Stimulated activated naive B cell treated with anti-CD40 and anti-IgM and Interleukin-4, amounts not matched to agents 10 μg/mL and 1 μg/mL and 100 μg/mL, for 72 hours (primary cell): ENCODE measurements at places on chromosomes 6 and 20.

GRCh38 chr6:42729731-42730130, 7.3 kb upstream of the PRPH2 start:
- no peak for DNase-seq

- DNase-seq: no peak
Observed at GRCh38 chr20:54707801-54708200, 232.4 kb downstream of the DOK5 start.

DNA sequence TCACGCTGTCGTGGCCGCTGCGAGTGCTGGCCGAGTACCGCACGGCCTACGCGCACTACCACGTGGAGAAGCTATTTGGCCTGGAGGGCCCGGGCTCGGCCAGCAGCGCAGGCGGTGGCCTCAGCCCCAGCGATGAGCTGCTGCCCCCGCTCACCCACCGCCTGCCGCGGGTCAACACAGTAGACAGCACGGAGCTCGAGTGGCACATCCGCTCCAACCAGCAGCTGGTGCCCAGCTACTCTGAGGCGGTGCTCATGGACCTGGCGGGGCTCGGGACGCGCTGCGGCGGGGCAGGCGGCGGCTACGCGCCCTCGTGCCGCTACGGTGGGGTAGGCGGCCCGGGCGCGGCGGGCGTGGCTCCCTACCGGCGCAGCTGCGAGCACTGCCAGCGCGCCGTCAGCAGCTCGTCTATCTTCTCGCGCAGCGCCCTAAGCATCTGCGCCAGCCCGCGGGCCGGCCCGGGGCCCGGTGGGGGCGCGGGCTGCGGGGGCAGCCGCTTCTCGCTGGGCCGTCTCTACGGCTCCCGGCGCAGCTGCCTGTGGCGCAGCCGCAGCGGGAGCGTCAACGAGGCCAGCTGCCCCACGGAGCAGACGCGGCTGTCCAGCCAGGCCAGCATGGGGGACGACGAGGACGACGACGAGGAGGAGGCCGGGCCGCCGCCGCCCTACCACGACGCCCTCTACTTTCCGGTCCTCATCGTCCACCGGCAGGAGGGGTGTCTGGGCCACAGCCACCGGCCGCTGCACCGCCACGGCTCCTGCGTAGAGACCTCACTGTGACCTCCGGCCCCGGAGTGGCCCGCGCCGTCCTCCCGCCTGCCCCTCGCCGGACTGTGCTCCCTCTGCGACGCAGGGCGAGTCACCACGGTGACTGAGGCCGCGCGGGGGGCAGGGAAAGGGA, 5.7 kb downstream of the TMEM151B start:
- DNase-seq: no peak

GRCh38 chr6:11908436-11909105, 103.5 kb upstream of the HIVEP1 start:
- no peak for DNase-seq

DNA sequence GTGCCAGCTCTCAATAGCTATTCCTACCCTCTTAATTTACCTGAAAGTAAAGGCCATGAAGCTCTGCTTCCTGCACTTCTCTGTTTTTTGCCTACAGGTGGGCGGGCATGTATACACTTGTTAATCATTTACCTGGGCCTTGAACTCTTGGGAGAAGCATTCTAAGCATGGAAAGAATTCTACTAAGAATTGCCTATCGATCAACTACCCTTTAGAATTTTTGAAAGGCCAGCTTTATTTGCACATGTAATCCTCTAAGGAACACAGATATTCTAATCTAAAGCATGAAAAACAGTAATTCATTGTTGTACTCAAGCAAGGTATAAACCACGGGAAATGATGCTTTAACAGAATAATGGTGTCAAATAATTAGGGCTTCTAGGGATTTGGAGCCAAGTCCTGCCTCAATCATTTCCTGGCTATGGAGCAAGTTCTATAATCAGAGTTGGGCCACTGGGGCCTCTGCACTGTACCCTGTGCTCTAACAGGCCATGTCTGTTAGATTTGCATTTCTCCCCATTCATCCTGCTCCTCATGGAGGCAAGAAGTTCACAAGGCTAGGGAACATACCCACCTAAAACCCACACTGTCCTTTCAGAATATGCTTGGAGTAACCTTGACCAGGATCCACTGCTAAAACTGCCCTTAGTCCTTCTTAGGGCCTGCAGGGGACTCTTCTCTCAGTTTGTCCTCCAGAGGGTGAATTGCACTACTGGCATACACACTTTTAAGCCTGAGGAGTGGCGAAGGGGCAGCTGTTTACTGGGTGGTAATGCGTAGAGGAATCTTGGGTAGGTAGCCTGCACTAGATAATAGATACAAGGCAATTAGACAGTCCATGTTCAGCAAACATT, 276.4 kb upstream of the JAG1 start:
- no peak for DNase-seq

DNA sequence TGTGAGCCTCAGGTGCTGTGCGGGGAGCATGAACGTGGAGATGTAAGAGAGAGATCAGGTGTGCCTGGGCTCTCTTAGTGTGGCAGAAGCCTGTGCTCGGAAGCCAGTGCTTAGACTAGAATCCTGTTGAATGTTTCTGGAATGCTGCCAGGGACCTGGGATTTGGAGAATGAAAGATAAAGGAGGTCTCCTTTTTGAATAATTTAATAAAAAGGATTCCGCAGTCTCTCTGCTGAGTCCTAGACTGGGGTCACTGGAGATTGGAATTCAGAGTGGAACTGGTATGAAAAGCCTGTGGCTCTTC, 18.8 kb upstream of the EFCAB8 start:
- DNase-seq: no peak

- no peak for DNase-seq
Observed at GRCh38 chr20:37276494-37277252, 12.8 kb upstream of the MANBAL start.

DNA sequence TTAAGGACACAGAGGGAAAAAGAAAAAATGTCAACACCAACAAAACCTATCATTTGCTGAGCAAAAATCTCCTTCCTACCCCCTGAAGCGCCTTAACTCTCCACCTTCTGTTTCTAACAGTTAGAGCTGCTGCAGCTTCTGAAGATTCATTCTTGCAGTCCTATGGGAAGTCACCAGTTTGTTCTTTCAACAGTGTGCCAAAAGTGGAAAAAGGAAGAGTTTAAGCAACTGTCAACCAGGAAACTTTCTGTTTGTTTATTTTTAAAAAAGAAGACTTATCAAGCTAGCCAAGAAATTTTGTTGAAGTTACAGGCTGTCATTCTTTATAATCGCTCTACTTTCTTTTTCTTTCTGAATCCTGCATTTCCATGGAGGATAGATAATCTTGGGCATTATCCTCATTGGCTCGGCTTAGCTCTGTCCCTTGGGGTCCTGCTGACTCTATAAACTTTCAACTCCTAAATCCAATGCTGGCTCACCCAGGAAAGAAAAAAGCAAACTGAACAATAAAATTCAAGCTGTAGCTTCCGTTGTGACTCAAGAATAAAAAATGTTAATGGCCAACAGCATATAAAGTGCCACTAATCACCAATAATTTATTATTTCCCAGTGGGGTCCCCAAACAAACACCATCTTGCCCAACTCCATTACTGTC, 172.8 kb upstream of the CITED2 start:
- no peak for DNase-seq

GRCh38 chr20:64157878-64158277, 6.4 kb upstream of the MYT1 start:
- no peak for DNase-seq

GRCh38 chr20:64072498-64073063, 6.7 kb downstream of the RGS19 start:
- no peak for DNase-seq

GRCh38 chr6:33766921-33767907, 20.5 kb upstream of the IP6K3 start:
- DNase-seq: no peak

DNA sequence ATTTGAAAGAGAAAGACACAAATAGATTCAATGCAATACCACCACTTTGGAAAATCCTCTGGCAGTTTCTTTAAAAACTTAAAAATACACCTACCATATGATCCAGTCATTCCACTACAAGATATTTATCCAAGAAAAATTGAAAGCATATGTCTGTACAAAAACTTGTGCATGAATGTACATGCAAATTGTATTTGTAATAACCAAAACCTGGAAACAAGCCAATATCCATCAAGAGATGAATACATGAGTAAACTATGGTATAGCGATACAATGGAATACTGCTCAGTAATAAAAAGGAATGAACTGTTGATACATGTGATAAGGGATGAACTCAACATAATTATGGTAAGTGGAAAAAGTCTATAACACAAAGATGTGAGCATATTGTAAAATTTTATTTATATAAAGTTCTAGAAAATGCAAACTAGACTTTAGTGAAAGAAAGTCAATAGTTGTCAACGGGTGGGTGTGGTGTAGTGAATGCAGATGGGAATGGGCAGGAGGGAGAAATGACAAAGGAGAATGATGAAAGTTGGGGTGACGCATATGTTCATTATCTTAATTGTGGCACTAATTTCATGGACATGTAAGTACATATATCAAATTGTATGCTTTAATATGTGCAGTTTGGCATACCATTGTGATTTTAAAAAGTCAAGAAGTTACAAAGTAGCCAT, 347.5 kb downstream of the SAMD5 start:
- no peak for DNase-seq

DNA sequence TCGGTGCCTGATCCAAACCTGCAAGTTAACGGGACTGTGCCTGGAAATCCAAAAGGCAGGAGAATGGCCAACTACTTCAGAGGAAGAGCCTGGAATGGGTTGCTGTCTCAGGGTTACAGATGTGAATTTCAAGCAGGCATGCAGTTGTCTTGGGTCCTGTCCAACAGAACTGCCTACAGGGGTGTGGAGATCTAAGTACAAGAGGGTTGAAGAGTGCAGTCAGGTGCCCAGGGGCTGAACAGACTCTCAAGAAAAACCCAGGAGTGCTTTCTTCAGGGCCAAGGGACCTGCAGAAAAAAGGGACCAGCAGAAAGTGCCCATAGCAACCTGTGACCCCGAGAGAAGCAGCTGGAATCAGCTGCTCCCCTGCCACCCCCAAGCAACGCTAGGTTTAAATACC, 71.0 kb downstream of the PREP start:
- no peak for DNase-seq

DNA sequence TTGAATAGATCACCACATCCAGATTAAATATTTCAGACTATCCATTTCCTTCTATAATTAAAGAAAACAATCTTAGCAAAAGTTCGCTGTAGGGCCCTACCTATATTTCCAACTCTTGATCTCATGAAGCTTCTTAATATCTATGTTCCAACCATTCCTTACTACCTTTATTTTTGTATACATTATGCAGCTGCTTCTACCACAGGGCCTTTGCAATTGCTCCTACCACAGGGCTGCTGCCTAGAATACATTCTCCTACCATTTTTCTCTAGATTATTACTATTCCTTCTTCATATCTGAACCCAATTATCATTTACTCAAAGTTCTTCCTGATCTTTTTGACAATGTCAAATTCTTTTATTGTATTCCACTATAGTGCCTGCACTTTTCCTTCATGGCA, 516.6 kb downstream of the RFPL4B start:
- DNase-seq: no peak

DNA sequence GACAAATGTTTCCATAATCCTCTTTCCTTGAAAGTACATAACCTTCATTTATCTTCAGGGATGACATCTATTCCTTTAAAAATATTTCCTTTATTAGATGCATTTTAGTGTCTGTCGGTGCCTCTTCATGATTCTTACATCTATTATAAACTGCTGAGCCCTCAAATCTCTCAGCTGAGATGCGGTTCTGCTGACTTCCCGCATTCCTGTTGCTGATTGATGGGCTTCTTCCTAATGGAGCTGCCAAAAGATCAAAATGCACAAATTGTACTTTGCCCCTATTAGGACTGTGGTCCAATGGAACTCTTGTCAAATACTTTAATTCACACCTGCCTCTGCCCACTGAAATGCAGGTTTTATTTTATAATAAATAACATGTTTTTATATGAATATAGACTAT, 78.7 kb upstream of the SAMD5 start:
- no peak for DNase-seq

- no peak for DNase-seq
Observed at GRCh38 chr20:46801003-46801702, 91.7 kb downstream of the SLC2A10 start.

DNA sequence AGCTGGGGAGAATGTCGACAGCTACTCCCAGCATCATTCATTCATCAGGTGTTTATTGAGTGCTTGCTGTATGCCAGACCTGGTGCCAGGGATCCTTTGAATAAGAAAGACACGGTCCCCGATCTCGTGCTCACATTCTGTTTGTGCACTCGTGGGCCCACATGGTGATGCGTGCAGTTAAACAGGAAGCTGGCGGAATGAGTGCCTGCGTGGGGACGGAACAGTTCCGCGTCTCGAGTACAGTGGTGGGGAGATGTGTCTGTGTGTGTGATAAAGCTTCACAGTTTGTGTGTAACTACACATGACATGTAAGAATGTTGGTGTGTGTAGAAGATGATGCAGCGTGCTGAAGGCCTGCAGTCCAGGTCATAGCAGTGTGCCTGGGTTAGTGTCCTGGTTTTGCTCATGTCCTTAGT, 6.5 kb downstream of the RBM38 start:
- DNase-seq: peak; percentile 44

- DNase-seq: no peak
Observed at GRCh38 chr20:53857723-53858236, 212.6 kb downstream of the BCAS1 start.

GRCh38 chr20:14410869-14411555, 73.6 kb upstream of the FLRT3 start:
- DNase-seq: no peak

DNA sequence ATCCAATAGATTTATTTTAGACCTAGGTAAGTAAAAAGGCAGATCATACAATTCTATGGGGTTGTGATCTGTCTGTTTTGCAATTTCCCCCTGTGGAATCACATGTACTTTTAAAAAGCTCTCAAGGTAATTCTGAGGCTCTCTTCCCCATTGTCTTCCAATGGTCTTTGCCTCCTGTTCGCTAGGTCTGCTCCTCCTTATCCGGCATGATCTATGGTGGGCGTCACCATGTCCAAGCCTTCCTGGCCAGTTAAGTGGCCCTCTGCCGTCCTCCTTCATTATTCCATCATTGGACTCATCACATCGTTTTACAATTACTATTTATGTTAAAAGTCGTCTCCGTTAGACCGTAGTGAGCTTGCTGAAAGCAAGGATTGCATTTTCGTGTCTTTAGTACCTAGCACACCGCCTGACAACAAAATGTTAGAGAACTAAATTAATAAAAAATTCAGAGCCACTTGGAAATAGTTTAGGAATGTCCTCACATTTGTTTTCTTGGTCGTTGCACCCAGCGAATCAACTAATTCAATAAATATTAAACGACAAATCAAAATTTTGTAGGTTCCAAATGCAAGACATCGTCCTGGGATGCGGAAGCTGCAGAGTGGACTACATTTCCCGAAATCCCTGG, 2.2 kb upstream of the STXBP5 start:
- DNase-seq: no peak
